ENCODE measurements at places on chromosomes 7 and 10.
A peak's percentile ranks its signal among the peaks of the same experiment; 100 is the strongest.

DNA sequence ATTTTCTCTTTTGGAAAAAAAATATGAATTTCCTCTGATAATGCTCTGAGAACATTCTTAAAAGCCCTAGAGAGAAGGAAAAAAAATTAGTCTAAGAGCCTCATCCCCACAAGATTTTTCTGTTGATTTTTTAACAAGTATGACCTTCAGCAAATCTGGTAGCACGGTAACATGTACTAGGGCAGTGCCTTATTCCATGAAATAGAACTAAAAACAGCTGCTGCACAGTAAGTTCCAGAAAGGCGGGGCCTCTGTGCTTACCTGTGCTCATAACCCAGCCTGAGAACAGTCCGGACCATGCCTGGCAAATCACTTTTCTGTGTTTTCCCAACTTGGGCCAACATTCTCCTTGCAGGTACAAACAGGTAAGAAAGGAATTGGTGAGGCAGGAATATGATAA, 519.1 kb upstream of the AKR1E2 start:
- DNase-seq = no peak

- DNase-seq = no peak
Observed at GRCh38 chr7:114422507-114423501, 8.2 kb downstream of the FOXP2 start.

DNA sequence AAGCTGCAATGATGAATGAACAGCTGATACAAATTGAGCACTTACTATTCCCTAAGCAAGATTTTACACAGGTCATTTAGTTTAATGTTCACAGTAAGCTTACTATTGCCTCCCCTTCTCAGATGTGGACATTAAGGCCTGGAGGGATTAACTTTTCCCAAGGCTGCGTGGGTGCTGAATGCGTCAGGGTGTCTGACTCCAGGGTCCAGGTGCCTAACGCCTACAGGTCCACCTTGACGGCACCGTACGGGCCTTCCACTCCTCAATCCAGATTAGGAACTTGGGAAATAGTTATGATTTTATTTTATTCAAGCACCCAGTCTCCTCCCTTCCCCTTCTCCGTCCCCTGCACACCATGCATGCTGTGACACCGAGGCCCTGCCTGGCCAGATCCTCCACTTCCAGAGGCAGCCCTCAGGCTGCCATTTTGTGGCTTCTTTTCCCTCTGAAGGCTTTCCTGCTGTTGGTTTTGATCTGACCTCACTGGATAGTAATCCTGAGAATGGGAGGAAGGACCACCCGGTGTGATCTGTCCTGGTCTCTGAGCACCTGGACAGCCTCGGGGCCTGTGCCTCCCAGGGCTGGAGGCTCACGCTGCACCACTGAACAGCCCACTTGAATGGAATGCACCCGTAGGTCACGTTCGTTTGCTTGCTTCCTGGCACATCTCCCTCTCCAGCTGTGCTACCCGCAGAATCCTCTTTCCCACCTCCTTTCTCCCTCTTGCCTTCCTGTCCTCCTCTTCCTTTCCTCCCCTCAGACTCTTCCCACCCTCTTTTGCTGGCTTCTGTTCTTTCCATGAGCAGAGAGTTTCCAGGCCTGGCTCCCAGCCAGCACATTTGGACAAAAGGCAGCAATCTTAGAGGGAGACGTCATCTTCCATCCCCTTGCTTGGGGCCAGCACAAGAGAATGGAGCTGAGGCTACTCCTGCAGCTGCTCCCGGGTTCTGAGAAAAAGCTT, 14.4 kb downstream of the DENND2A start:
- DNase-seq = no peak

DNA sequence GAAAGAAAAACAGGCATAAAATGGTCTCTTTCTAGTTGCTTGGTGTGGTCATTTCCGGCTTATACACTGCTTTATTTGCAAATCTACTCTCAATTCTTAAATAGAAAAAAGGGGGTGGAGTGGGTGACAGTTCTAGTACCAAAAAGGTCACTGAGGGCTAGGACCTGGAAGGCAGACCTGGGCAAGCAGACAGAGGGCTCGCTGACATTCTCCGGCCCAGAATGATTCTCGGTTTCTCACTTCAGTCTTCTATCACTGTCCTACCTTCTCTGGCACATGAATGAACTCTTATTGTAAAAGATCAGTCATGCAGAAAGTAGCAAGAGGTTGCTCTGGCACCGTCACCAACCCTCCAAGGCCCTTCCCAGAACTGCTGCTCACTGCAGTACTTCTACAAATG, 54.0 kb downstream of the MALSU1 start:
- no peak for DNase-seq

- no peak for DNase-seq
Observed at GRCh38 chr7:44735403-44736165, 13.1 kb upstream of the ZMIZ2 start.

DNA sequence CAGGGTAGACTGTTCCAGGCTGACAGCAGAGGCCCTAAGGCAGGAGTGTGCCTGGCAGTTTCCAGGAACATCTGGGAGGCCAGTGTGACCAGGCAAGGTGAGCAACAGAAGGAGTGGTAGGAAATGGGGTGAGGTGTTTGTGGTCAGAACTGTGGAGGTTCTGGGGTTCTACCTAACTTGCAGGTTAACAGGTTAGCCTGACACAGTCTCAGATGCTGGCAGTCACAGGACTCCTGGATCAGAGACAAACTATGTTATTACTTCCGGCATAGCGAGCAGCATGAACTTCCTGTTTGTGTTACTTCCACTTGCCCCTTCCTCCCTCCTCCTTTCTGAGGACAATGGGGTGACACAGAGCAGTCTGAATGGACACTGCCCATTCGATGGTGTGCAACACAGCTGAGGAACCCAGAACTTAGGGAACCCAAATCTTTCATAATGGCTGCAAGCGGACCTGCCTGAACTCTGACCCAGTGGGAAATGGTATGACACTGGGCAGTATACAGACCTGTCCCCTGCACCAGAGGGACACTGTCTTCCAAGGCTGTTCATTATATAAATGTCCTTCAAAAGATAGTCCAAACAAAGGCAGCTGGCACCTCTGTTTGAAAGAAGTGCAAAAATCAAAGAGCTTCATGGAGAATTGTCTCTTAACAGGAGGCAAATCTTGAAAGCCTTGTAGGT, 3.9 kb upstream of the SAR1A start:
- peak; percentile 36 for DNase-seq

DNA sequence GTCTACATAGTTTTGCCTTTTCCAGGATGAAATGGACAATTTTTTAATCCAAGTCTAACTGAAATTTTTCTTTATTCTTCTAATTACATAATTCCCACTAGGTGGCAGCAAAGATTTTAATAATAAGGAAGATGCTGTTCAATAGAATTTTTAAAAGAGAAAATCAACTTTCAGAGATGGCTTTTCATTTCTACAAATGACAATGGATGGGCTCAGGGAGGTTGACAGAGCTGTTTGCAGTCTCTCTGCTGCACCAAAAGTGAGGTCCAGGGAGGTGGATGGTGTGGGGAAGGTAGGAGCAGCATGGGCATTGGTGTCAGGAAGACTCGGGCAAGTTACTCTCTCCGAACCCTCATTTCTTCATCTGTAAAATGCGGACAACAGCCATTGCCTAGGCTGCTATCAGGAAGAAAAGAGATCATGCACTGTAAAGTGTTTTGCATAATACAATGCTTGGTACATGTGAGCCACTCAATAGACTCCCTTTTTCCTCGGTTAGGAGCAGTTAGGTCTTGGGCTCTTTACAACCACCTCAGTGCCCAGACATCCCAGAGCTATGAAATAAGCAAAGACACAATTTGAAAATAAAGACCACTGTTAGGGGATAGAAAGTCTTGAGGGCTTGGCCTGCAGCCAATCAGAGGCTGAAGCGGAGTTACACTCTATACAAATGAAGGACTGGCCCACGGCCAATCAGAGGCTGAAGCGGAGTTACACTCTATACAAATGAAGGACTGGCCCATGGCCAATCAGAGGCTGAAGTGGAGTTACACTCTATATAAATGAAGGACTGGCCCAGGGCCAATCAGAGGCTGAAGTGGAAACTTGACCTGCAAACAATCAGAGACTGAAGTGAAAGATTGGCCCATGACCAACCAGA, 107.1 kb downstream of the ABLIM1 start:
- no peak for DNase-seq

GRCh38 chr10:79129361-79129997, 60.7 kb downstream of the ZMIZ1 start:
- no peak for DNase-seq

- DNase-seq = no peak
Observed at GRCh38 chr10:95445223-95445836, 115.8 kb downstream of the SORBS1 start.

- no peak for DNase-seq
Observed at GRCh38 chr7:19090526-19090925, 26.9 kb downstream of the TWIST1 start.

DNA sequence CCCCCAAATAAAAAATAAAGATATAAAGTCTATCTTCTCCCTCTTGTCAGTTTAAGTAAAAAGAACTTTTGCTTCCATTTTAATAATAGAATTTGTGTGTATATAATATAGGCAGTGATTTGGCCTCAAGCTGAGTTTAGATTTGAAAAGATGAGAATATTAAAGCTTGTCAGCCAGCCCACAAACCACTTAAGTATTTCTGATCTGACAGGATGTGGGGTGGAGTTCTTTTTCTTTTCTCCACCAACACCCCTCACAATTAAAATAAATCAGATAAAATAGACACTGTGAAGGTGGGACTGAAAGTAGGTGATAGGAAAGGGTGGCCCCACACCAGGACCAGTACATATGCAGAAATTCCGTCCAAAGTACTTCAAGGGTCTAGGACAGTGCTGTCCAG, 714.1 kb downstream of the AUTS2 start:
- no peak for DNase-seq

DNA sequence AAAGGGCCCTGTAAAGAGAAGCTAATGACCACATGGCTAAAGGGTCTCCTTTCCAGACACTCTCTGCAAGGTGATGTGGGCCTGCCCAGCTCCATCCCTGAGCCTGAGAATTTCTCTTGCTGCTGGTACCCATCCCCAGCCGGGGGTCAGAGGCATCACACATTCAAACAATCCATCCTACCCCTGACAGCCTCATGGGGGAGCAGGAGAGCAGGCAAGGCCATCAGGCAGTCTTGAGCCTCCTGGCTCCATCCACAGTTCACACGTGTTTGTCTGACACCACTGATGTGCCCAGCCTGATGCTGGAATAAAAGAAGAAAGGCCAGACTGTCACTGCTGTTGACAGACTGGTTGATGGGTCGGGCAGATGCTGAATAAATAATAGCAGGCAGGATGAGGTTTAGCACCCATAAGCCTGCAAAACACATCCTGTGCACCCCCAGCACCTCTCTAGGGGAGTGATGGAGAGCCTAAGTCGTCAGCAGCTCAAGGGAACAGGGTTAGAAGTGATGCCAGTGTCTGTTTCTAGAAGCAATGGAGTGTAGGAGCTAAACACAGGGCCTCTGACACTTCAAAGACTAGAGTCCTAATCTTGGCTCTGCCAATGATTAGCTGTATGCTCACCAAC, 43.5 kb downstream of the TLL2 start:
- no peak for DNase-seq

DNA sequence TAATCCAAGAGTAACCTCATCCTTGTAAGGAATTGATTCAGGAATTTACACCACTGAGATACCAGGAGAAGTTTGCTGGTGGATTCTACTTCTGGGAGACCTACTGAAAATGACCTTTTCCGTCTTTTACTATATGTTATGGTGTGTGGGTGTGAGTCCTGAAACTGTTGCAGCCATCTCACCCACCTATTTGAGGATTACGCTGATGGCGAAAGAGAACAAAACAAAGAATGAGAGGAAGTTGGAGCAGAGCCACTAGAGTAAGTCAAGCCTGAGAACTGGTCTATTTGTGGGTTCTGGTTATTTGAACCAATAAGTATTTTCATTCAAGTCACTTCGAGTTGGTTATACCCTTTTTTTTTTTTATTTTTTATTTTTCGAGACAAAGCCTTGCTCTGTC, 12.7 kb upstream of the ABCC2 start:
- no peak for DNase-seq

GRCh38 chr7:7703427-7703826, 15.0 kb downstream of the RPA3 start:
- DNase-seq = no peak

DNA sequence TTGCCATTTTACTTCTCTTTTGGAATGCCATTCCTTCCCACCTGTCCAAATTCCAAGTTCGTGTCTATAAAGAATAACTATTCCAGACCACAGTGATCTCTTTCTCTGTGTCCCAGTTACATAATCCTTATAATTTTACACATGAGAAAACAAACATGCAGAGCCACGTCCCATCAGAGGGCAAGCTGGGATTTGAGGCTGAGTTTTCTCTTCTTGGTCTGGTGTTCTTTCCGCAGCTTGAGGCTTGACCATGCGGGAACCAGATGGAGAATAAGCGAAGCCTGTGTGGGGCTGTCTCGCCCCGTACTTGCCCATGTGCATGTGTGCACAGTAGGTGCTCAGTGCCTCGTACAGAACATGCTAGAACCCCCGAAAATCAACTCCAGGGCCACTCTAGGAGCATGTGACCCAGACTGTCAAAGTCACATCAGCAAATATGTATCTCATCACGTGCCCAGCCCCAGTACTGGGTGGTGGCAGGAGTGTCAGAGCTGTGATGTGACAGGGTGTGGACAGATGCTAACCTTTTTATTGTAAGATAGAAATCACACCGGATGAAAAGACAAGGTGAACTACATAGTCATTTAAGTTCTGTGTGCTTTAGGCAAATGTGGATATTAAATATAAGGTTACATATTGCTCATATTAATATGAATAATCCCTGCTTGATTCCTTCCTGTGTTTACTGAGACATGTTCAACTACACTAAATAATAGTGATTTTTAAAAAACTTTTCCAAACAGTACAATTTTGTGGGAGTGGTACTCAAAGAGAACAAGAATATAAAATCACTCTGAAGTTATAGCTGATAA, 3.2 kb downstream of the INSIG1 start:
- DNase-seq = no peak

DNA sequence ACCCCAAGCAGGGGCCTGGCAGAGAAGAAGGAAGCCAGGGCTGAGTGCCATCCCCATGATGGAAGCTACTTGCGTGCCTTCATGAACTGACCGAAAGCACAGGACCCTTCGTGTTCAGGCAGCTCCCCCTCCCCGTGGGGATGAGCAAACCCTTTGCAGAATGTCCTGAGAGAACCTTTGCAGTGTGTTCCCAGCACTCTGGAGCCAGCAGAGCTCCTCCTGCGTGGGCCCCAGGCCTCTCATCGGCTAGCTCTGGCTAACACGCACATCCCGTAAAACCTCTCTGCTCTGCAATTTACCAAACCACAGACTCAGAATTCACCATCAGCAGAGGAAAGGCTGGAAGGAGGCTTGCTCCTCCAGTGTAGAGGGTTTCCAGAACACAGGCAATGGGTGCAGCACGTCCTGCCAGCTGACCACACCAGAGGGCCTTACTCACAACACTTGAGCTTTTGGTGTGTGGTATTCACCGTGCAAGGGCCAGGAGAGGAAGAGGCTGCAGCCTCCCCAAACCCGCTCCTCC, 3.1 kb downstream of the SH3PXD2A start:
- no peak for DNase-seq
